ENCODE measurements at places on chromosomes 3 and 15. TPM values are rescaled to one million over a fixed set of nuclear protein-coding genes. Genes with fewer than 3 reads are reported as not detected.

The EPHB1 gene
- total RNA-seq = 5.2 TPM

The SIDT1 gene
- 12.2 TPM for total RNA-seq

DNA sequence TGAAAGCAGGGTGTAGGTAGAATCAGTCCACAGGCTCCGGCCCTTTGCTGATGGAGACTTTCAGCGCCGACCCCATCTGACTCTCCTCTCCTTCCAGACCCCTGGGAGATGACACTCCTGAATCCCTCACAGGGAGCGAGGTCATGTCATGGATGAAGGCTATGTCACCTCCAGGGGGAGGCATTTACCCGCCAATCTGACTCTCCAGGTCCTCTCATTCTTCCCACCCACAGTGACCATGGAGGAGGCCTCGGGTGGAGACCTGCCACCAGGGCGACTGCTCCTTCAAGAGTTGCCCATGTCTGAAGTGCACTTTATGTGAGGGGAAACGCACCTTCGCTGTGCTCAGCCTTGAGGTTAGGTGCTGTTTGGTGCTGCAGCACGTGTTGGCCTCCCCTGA lies 112.7 kb downstream of the KLF13 start:
- H3K36me3 ChIP-seq = peaks cover 3% of the 10 kb centered on the region
- H3K4me1 ChIP-seq = peaks cover 81% of the 10 kb centered on the region
- DNase-seq = no peak
- peak overlapping the region; percentile 93 for H3K27ac ChIP-seq

- no peak overlapping the region for H3K27ac ChIP-seq
- DNase-seq = no peak
- H3K27me3 ChIP-seq = no peaks in the 10 kb centered on the region
- peaks cover 8% of the 10 kb centered on the region for H3K4me1 ChIP-seq
- no peak overlapping the region for H3K4me3 ChIP-seq
Measured at GRCh38 chr3:4943549-4943948, 35.7 kb upstream of the BHLHE40 start.

GRCh38 chr3:3209057-3209456 lies 29.6 kb upstream of the CRBN start:
- H3K36me3 ChIP-seq = no peaks in the 10 kb centered on the region
- no peaks in the 10 kb centered on the region for H3K27me3 ChIP-seq
- H3K4me3 ChIP-seq = no peak overlapping the region
- no peaks in the 10 kb centered on the region for H3K4me1 ChIP-seq
- no peak overlapping the region for H3K27ac ChIP-seq
- DNase-seq = no peak

Data from activated T-helper 1 cell treated with anti-CD3 and anti-CD28 coated beads, Interleukin-12 subunit alpha, Interleukin-12 subunit beta, Interleukin-2, Interleukin-4 antibody, amounts not matched to agents 30 ng/mL and 10 ng/mL and 1 ng/mL, durations not matched to agents 14 hours and 24 hours and 36 hours (primary cell).